Effector memory CD4-positive, alpha-beta T cell (primary cell): ENCODE measurements at places on chromosomes 5 and 9.

DNA sequence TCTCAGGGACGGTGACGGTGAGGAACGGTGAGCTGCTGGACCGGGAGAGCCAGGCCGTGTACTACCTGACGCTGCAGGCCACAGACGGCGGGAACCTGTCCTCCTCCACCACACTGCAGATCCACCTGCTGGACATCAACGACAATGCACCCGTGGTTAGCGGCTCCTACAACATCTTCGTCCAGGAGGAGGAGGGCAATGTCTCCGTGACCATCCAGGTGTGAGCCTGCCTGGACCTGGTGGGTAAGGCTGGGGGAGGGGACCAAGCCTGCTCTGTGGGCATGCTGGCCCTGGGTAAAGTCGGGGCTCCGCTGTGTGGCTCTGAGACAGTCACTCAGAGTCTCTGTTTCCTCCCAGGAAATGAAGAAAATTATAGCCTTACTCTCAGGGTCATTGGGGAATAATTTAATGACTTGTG is 29.3 kb downstream of the CDHR2 start:
- no peak overlapping the region for H3K4me3 ChIP-seq
- peak; percentile 10 for DNase-seq
- H3K36me3 ChIP-seq: no peaks in the 10 kb centered on the region
- peaks cover 6% of the 10 kb centered on the region for H3K4me1 ChIP-seq

- H3K27me3 ChIP-seq: peaks cover 15% of the 10 kb centered on the region
- no peak overlapping the region for H3K27ac ChIP-seq
- DNase-seq: no peak
- H3K36me3 ChIP-seq: no peaks in the 10 kb centered on the region
- peaks cover 3% of the 10 kb centered on the region for H3K4me1 ChIP-seq
These were observed 35.7 kb upstream of the NTNG2 start for GRCh38 chr9:132125944-132126679.

- H3K4me3 ChIP-seq: no peak overlapping the region
- H3K36me3 ChIP-seq: no peaks in the 10 kb centered on the region
- H3K4me1 ChIP-seq: no peaks in the 10 kb centered on the region
- H3K27ac ChIP-seq: no peak overlapping the region
- DNase-seq: no peak
These were observed 517.8 kb upstream of the PAPPA start for GRCh38 chr9:115635680-115636383.

DNA sequence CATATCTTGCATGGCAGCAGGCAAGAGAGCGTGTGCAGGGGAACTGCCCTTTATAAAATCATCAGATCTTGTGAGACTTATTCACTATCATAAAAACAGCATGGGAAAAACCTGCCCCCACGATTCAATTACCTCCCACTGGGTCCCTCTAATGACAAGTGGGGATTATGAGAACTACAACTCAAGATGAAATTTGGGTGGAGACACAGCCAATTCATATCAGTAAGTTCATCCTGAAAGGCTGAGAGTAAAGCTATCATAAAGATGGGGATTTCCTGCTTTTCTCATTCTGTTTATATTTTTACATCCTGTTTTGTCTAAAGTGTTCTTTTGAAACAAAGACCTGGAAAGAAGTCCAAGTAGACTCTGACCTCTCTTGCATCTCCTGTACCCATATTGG is 28.9 kb upstream of the IL33 start:
- H3K4me1 ChIP-seq: no peaks in the 10 kb centered on the region
- H3K27ac ChIP-seq: no peak overlapping the region
- no peak overlapping the region for H3K4me3 ChIP-seq
- no peaks in the 10 kb centered on the region for H3K36me3 ChIP-seq
- H3K27me3 ChIP-seq: no peaks in the 10 kb centered on the region

DNA sequence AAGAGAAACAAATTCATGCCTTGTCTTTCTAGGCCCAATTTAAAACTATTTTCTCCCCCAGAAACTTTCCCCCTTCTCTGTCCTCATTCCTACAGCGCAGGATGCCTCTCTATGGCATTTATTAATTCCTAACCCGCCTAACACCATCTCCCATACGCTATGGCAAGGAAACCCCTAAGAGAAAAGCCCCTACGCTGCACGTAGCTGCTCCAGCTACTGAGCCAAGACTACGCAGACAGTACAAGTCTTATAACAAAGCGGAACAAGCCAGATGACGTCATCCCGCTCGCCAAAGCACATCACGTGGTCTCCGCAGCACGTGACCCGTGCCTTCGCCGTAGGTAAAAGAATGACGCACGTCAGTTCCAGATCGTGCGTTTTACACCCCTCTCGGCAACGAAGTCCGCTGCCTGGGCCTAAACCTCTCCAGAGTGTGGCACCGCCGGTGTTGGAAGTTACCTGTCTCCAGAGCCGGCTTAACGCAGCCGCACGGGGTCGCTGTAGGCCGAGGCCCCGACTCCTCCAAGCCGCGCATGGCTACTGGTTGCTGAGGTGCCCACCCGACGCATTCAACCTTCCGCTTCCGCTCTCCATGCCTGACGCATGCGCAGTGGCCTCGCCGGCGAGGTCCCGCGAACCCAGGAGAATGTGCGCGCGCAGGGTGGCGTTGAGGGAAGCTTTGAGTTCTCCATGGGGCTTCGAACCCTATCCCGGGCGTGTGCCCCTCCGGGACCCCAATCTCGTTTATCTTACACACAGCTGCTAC is at the start of gene TRMO:
TSS of gene TRMO (minus strand) at position 542 of the 766 bp plus-strand sequence. CDS start at position 535, 7 bp downstream.
- peak within 1 kb of the TSS; percentile 99 for H3K27ac ChIP-seq
- peak; percentile 96 for DNase-seq
- no peaks in the 10 kb centered on the region for H3K27me3 ChIP-seq
- no peaks in the 10 kb centered on the region for H3K36me3 ChIP-seq

- no peak overlapping the region for H3K4me3 ChIP-seq
- no peaks in the 10 kb centered on the region for H3K27me3 ChIP-seq
- no peak overlapping the region for H3K27ac ChIP-seq
These were observed 36.9 kb upstream of the IFNK start for GRCh38 chr9:27487128-27487640.

DNA sequence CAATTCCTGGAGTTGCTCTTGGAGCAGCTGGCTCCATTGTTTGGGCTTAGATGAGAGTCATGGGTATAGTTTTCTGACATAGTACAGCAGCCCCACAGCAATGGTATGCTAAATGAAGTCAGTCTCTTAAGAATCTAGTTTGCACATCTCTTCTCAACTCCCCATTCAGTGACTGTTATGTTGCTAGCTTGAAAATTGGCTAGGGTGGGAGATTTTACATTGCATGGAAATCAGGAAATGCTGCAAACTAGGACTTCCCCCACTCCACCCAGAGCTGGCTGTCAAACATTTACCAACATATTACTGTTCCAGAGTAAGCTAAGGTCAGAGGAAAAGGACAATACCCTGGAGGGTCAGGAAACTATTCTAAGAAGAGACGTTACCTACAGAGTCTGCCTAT is 17.6 kb upstream of the FCHO2 start:
- H3K27me3 ChIP-seq: peaks cover 4% of the 10 kb centered on the region
- no peak overlapping the region for H3K4me3 ChIP-seq
- H3K27ac ChIP-seq: no peak overlapping the region
- no peaks in the 10 kb centered on the region for H3K36me3 ChIP-seq
- no peak for DNase-seq
- H3K4me1 ChIP-seq: no peaks in the 10 kb centered on the region

DNA sequence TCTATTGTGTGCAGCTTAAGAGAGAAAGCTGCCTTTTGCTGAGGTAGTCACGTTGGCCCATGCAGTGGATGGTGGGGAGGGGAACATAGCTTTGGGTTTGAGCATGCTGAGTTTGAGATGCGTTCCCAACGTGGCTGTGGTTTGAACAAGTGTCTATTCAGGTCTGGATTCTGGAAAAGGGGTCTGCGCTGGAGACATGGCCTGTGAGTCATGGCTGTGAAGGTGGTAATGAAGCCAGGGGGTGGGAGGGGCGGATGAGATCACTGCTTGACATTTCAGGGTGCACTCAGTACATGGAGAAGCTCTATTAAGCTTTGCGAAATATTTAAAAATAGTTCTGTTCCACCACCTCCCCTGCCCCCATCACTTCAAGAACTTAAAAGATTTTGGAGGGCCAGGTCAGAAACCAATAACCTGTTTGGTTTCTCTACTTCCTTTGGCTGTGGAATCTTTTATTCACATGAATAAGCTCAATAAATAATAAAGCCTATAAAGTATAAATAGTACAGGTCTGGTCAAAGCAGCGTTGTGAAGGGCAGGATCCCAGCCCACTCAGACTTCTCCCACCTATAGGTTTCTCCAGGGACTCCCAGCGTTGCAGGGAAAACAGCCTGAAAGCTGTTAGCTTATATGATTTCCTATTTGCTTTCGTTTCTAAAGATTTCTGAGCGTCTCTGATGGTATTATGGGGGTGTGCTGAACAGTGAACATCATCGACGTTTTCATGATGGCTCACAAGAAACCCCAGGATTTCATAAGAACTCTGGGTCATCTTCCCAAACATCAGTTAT is 189.9 kb downstream of the NSG2 start:
- no peak for DNase-seq
- no peaks in the 10 kb centered on the region for H3K27me3 ChIP-seq
- H3K4me3 ChIP-seq: no peak overlapping the region
- H3K4me1 ChIP-seq: no peaks in the 10 kb centered on the region
- H3K27ac ChIP-seq: no peak overlapping the region

DNA sequence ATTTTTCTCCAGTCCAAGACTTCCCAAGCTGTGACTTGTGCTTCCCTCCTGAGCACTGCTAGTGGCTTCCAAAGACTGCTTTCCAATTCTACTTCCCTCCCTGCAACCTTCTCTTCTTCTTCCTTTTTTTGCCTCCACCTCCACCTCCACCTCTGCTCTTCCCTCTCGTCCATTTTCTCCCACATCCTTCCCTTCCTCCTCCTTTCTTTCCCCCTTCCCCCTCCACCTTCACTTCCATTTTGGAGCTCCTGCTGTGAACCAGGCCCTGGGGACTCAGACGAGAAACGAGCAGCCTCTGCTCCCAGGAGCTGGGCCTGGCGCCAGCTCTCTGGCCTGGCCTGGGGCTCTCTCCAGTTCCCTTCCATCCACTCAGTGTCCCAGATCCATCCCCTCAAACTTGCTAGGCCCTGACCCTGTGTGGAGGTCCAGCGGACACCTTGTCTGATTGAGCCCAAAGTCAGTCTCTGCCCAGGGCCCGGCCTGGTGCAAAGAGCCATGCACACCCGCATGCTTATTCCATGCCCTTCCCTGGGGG is 5.6 kb downstream of the GADD45G start:
- no peaks in the 10 kb centered on the region for H3K36me3 ChIP-seq
- no peak overlapping the region for H3K27ac ChIP-seq
- no peak overlapping the region for H3K4me3 ChIP-seq
- peaks cover 9% of the 10 kb centered on the region for H3K4me1 ChIP-seq
